Activated CD4-positive, alpha-beta T cell treated with anti-CD3 and anti-CD28 coated beads, Interleukin-2, amount 10 ng/mL, durations not matched to agents 7 days and 5 days (primary cell): ENCODE measurements at places on chromosomes 6 and 20.
A peak's percentile ranks its signal among the peaks of the same experiment; 100 is the strongest.

- DNase-seq = peak; percentile 48
These were observed 5.3 kb upstream of the FOXC1 start for GRCh38 chr6:1604158-1605003.

GRCh38 chr6:158737082-158737709 is 82.0 kb downstream of the EZR start:
- DNase-seq = no peak

GRCh38 chr6:50141100-50141499 is 91.4 kb upstream of the DEFB112 start:
- no peak for DNase-seq

DNA sequence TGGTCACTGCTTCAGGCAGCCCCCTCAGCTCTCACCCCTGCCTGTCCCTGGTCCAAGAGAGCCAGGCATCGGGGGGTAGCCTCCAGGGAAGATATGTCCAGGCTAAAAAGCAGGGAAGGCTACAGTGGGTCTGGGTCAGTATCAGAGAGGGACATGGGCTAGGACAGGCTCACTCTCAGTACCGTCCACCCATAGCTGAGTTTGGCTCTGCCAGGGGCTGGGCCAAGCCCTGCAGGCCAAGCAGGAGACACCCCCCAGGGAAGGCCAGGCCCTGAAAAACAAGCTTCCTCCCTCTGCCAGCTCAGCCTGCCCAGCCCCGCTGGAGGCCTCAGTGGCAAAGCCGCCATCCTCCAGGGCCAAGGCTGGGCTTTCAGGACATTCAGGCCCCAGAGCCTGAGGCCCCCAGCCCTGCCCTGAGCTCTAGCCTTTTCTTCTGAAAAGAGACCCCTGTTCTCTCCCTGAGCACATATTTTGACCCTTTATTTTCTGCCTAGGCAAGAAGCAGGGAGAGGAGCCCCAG is 28.6 kb upstream of the TGM2 start:
- DNase-seq = no peak

GRCh38 chr6:135657207-135657606 is 159.7 kb upstream of the AHI1 start:
- no peak for DNase-seq

DNA sequence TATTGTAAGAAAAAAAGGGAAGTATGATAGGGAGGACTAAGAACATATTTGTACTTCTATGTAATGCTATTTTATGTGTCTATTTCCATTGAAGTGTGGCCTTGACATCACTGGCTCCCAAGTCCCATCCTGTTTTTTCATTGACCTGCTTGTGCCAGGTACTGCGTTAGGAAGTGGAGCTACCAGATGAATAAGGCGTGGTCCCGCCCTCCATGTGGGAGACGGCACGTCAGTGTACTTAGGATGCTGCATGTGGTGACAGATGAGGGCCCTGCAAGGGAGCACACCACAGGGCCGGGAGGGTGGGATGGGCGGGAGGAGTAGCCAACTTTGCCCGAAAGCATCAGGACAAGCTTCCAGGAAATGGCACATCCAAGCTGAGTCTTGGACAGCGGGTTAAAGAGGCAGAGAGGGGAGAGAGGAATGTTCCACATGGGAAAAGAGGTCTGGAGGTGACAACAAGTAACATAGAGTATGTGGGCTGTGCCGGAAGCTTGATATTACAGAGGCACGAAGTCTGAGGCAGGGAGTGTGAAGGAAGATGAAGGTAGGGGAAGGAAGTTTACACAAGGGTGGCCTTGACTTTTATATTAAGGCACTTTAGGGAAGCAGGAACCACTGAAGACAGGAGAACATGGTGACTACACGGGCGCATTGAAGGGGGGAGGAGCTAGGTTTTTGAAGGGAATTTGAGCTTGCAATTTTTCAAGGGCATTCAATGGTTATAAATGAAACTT is 140.6 kb downstream of the MTHFD1L start:
- DNase-seq = peak; percentile 8

DNA sequence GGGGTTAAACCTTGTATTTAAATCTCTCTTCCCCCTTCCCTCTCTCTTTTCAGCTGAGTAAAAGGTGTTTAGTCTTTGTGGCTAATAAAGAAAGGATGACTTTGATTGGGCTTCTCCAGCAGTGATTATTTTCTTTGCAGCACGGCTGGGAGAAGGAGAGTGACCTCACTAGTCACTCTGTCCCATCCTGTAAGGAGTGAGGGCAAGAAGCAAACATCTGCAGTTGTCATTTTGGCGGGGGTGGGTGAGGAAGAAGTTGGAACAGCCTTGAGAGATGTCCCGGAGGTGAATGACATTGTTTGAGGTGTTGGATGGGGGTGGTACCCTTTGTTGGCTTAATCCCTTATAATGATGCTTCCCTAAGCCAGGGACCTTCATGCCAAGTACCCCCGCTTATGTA is 223.6 kb downstream of the EYA2 start:
- no peak for DNase-seq

DNA sequence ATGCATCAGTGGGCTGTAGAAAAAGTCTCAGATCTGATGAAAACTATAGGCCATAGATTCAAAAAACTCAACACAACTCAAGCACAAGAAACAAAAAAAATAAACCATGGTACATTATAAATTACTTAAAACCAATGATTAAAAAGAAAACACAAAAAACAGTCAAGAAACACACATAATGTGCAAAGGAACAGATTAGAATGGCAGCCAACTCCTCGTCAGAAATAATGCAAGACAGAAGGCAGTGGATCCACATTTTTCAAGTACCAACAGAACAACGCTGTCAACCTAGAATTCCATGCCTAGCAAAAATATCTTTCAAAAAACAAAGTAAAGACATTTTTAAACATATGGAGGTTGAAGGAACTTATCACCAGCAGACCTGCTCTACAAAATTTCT is 69.7 kb downstream of the PSMB1 start:
- DNase-seq = no peak

GRCh38 chr6:139166238-139166955 is 31.5 kb downstream of the HECA start:
- DNase-seq = no peak

- DNase-seq = peak; percentile 62
These were observed 18.8 kb upstream of the BTN3A3 start for GRCh38 chr6:26421259-26422144.

DNA sequence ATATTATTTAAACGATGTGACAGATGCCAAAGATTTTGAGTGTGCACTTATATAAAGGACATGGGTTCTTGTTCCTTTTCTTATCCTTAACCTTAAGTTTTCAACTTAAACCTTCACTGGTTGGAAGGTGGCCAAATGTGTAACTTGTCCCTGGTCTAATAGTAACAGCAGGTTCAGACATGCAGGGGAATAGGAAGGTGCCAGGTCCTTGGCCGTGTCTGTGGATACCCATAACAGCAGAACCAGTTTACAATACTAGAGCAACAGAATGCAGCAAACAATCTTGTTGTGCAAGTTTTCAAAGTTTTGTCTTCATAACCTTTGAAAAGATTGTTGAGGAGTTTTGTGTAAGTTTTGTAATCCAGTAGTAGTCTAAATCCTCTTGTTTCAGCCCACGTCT is 4.4 kb downstream of the MYB start:
- DNase-seq = no peak

GRCh38 chr6:43120944-43121913 is 45.1 kb downstream of the PTK7 start:
- DNase-seq = no peak

DNA sequence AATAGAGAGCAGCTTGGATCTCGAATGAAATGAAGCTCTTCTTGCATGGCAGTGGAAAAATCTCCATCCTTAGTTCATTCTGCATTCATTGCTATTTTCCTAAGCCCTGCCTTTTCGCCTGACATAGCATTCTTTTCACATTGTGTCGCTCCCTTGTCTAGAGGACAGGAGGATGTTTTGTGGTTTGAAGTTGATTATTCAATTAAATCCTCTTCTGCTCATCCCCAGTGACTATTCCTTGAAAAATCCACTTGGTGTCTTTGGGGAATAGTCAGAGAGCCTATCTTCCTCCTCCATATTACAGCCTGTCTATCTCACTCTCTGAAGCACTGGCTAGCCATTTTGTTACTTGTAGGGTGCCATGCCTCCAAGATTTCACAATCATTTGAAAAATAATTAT is 161.2 kb downstream of the KLHL32 start:
- no peak for DNase-seq

- DNase-seq = no peak
These were observed 15.7 kb downstream of the PLAGL2 start for GRCh38 chr20:32191873-32192272.

DNA sequence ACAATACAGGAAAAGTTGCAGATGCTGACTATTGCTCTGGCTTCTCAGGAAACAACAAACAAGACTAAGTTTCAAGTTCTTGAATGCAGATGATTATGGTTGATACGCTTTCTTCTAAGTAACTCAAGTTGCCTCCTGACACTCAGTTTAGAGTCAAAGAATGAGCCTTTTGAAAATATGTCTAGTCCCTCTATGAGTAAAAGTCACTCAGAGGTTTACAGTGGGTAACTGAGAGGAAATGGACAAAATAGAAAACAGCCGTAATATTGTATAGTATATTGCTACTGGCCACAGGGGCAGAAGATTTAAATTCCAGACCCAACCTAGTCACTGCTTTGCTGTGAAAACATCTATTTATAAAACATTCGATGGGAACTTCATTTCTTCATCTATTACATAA is 280.0 kb upstream of the ID4 start:
- DNase-seq = no peak

- no peak for DNase-seq
These were observed 13.0 kb downstream of the SERPINB6 start for GRCh38 chr6:2958331-2958711.

- no peak for DNase-seq
These were observed 176.6 kb upstream of the FERMT1 start for GRCh38 chr20:6299456-6299855.

DNA sequence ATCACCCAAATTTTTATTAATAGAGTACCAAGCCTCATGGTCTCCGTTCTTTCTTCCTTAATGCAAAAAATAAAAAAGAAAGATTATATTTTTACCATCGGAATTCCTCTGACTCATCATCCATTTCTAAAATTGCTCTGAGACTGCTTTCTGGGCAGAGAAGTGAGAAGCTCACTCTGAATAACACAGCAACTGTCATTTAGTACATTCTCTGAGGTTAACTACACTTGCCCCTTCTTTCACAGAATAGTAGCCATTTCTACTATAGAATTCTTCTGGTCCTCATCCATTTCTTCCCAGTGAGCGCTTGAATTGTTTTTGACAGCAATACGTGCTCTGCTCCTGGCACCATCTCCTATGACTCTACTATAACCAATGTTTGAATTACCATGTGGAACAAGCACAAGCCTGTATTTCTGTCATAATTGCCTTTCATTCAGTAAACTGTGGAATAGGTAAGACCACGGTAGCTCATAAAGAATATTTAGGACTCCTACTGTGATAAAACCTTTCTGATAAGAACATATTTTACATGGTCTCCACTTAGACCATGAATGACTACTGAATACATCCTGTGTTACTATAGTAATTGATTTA is 435.5 kb upstream of the NRSN1 start:
- DNase-seq = no peak

- DNase-seq = peak; percentile 70
These were observed 5.4 kb upstream of the RAB44 start for GRCh38 chr6:36692220-36692619.

- no peak for DNase-seq
These were observed 41.3 kb downstream of the NHLRC1 start for GRCh38 chr6:18081025-18081668.

DNA sequence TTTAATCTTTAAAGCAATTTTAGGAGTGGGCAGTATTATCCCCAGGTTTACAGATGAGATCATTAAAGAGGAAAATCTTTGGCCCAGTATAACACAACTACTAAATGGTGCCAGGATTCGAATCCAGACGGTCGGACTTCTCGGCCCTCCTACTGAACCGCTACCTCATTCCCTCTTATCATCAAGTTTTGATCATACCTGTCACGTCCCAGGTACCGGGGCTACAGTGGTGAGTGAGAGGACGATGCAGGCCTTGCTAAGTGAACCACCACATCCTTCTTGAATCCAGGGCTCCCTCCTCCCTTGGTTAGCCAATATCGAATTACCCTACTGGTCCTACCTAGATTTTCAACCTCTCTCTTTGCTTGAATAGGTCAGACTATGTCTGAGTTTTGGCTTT is 78.1 kb upstream of the PBOV1 start:
- DNase-seq = no peak
